ENCODE measurements at places on chromosomes 5 and 9. TPM values are rescaled to one million over a fixed set of nuclear protein-coding genes. Genes with fewer than 3 reads are reported as not detected.

DNA sequence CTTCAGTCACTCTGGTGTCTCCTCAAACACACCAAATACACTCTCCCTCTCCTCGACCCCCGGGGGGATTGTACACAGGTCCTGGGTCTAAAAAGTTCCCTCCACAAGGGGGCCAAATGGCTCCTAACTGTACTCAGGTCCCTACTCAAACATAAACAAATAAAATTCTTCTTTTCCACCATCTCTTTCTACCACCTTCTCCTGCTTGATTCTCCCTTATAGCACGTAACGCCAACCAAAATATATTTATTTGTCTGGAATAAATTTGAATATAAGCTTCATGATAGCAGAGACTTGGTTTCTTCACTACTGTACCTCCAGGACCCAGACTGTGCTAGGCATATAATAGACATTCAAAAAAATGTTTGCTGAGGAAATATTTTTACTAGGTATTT is 21.4 kb downstream of the ZNF608 start:
- H3K27ac ChIP-seq, result no peak overlapping the region
- DNase-seq, result no peak
- peaks cover 2% of the 10 kb centered on the region for H3K36me3 ChIP-seq
- no peak overlapping the region for H3K4me3 ChIP-seq
- peaks cover 41% of the 10 kb centered on the region for H3K4me1 ChIP-seq

- peaks cover 5% of the 10 kb centered on the region for H3K27me3 ChIP-seq
- H3K4me3 ChIP-seq, result no peak overlapping the region
- H3K36me3 ChIP-seq, result no peaks in the 10 kb centered on the region
- H3K27ac ChIP-seq, result no peak overlapping the region
Measured at GRCh38 chr5:120769312-120769872, 305.3 kb downstream of the PRR16 start.

DNA sequence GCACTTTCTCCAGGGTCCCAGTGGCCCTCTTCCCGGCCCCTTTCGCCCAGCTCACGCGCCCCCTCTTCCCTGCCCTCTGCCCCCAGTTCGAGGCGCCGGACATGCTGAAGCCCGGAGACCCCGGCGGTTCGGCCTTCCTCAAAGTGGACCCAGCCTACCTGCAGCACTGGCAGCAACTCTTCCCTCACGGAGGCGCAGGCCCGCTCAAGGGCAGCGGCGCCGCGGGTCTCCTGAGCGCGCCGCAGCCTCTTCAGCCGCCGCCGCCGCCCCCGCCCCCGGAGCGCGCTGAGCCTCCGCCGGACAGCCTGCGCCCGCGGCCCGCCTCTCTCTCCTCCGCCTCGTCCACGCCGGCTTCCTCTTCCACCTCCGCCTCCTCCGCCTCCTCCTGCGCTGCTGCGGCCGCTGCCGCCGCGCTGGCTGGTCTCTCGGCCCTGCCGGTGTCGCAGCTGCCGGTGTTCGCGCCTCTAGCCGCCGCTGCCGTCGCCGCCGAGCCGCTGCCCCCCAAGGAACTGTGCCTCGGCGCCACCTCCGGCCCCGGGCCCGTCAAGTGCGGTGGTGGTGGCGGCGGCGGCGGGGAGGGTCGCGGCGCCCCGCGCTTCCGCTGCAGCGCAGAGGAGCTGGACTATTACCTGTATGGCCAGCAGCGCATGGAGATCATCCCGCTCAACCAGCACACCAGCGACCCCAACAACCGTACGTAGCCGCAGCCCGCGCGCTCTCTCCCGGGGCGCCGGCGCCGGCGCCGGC is 1.0 kb downstream of the PRDM6 start:
- peak overlapping the region; percentile 73 for H3K4me3 ChIP-seq
- DNase-seq, result no peak
- no peak overlapping the region for H3K27ac ChIP-seq
- peaks cover 2% of the 10 kb centered on the region for H3K36me3 ChIP-seq

The MARCOL gene
- not detected for total RNA-seq

GRCh38 chr9:87428659-87429058 is 69.0 kb upstream of the DAPK1 start:
- no peak for DNase-seq
- no peak overlapping the region for H3K27ac ChIP-seq
- no peak overlapping the region for H3K4me3 ChIP-seq
- H3K36me3 ChIP-seq, result peaks cover 3% of the 10 kb centered on the region
- no peaks in the 10 kb centered on the region for H3K27me3 ChIP-seq

DNA sequence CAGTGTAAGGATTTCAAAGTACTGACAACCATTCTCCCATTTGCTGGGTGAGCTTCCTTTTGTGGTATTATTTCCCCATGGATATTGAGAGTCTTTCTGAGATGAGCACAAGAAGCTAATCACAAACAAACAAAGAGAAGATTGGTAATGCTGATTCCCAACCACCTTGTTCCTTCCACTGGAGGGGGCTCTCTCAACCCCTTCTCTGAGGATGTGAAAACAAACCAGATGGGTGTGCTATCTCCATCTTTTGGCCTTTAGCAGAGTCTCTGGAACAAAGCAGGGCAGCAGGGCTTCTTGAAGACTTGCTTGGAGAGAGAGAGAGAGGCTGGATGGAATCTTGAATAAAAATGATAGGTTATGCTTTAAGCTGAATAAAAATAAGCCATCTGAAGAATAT is 576.7 kb upstream of the ZNF462 start:
- no peak for DNase-seq
- H3K4me3 ChIP-seq, result no peak overlapping the region
- no peaks in the 10 kb centered on the region for H3K36me3 ChIP-seq
- no peaks in the 10 kb centered on the region for H3K27me3 ChIP-seq

The TMEM252 gene
- not detected for total RNA-seq

DNA sequence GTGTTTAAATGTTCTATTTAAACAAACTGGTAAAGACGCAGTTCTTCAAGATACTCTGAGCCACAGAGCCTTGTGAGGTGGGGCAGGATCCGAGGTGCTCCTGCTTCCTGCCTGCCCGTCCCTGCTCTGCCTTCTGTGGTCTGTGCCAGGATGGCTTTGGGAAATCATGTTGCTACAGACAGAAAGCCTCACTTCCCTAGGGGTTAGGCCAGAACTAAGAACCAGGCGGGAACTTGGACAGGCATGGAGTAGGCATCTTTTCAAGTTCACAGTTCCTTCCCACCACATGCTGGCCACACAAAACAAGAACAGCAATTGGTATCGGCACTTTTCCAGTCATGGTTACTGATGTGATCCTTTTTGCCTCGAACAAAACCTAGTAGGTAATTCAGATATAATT is 67.7 kb upstream of the SPOCK1 start:
- DNase-seq, result no peak
- H3K27ac ChIP-seq, result peak overlapping the region; percentile 86
- no peaks in the 10 kb centered on the region for H3K36me3 ChIP-seq
- H3K4me3 ChIP-seq, result no peak overlapping the region

DNA sequence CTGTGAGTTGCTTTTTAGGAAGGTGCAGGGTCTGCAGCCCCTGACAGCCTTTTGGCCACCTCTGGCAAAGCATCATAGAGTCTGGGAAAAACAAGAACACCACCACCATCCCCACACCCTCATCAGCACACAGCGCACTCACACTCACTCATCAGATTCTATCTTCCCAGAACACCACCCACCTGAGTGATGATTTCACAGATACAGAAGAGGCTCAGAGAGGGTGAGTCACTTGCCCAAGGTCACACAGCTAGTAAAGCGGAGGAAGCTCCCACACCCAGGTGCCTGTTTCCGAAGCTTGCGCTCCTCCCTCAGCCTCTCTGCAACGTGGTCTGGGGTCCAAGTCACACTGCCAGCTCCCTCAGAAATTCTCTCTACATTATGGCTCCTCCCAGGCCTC is 41.8 kb upstream of the HRH2 start:
- DNase-seq, result no peak
- H3K4me3 ChIP-seq, result no peak overlapping the region
- no peak overlapping the region for H3K27ac ChIP-seq
- H3K27me3 ChIP-seq, result peaks cover 15% of the 10 kb centered on the region
- no peaks in the 10 kb centered on the region for H3K4me1 ChIP-seq
- H3K36me3 ChIP-seq, result no peaks in the 10 kb centered on the region

The TEX48 gene
- total RNA-seq, result not detected

DNA sequence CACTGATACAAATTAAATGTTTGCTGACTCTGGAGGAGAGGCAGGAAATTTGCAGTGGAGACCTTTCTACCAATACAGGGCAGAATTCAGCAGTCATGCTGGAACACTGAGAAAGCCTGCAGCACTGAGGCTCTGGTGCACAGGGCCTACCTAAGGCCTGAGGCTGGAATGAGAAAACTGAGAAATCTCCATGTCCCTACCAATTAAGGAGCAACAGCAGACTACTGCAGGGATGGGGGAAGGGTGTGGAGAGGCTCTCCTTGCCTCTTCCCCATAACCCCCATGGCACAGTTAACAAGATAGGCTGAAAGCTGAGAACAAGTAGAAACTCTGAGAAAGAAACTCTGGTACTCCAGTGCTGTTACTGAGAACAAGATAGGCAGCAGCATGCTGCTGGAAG is 10.5 kb downstream of the FBXO4 start:
- H3K27me3 ChIP-seq, result no peaks in the 10 kb centered on the region
- no peak overlapping the region for H3K4me3 ChIP-seq
- peaks cover 20% of the 10 kb centered on the region for H3K36me3 ChIP-seq
- H3K4me1 ChIP-seq, result peaks cover 2% of the 10 kb centered on the region

DNA sequence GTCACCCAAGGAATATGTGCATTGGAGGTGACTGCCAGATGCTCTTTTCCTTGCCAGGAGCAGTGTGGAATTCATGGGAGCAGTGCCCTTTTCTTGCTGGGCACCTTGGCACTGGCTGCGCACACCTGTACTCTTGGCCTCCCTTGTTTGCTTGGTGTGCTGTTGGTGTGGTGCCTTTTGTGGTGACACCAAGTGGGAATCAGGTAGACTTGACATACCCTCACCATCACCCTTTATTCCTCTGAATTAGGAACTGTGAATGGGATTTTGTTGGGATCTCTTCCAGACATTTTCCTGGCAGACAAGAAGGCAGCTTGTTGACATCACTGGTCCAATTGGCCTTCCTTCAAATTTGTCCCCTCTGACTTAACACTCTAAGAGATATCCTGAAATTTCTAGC is 82.3 kb downstream of the RAI14 start:
- H3K4me1 ChIP-seq, result peaks cover 82% of the 10 kb centered on the region
- no peak for DNase-seq
- peaks cover 6% of the 10 kb centered on the region for H3K36me3 ChIP-seq
- H3K4me3 ChIP-seq, result no peak overlapping the region
- peak overlapping the region; percentile 71 for H3K27ac ChIP-seq

DNA sequence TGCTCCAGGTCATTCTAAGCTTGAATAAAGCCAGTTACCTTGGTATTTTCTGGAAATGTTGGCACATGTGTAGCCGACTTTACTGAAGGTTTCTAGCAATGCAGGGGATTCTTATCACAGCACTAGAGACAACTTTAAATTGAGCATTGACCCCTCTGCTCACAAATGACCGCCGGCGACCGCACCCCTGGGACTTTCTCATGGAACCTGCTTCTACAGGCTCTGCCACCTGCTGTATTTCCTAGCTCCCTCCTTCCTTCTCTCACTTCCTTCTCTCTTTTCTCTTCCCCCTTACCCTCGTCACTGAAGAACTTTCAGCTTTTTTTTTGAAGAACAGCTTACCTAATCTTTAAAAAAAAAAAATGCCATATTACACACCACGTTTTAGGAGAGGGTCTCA is 30.9 kb upstream of the DAB2 start:
- no peak overlapping the region for H3K4me3 ChIP-seq
- H3K27me3 ChIP-seq, result no peaks in the 10 kb centered on the region
- no peaks in the 10 kb centered on the region for H3K36me3 ChIP-seq
- H3K4me1 ChIP-seq, result peaks cover 21% of the 10 kb centered on the region

DNA sequence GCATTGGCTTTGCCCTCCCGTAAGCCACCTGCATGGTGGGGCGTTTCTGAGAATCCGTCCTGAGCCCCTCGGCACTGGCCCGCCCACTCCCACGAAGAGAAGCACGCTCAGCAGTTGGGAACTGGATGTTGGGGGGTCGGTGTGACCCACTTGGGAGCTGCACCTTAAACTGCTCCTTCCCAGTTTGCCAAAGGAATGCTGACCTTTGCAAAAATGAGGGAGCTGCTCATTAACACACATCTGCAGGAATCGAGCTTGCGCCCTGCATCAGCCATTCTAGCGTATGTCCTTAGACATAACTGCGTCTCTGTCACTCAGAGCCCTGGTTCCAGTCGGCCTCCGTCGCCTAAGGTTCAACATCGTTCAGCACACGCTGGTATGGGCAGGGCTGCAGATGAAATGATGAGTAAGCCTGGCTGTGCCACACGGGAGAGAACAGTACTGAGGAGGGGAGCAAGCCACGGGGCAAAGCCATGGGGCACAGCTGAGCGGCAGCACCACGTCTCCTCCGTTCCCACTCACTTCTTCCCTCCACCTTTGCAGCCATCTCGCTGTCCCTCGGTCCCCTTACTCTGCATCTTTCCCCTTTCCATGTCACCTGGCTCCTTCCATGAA is 28.8 kb upstream of the NCS1 start:
- no peak overlapping the region for H3K4me3 ChIP-seq
- DNase-seq, result no peak
- peaks cover 26% of the 10 kb centered on the region for H3K4me1 ChIP-seq
- no peaks in the 10 kb centered on the region for H3K36me3 ChIP-seq
- H3K27me3 ChIP-seq, result no peaks in the 10 kb centered on the region

DNA sequence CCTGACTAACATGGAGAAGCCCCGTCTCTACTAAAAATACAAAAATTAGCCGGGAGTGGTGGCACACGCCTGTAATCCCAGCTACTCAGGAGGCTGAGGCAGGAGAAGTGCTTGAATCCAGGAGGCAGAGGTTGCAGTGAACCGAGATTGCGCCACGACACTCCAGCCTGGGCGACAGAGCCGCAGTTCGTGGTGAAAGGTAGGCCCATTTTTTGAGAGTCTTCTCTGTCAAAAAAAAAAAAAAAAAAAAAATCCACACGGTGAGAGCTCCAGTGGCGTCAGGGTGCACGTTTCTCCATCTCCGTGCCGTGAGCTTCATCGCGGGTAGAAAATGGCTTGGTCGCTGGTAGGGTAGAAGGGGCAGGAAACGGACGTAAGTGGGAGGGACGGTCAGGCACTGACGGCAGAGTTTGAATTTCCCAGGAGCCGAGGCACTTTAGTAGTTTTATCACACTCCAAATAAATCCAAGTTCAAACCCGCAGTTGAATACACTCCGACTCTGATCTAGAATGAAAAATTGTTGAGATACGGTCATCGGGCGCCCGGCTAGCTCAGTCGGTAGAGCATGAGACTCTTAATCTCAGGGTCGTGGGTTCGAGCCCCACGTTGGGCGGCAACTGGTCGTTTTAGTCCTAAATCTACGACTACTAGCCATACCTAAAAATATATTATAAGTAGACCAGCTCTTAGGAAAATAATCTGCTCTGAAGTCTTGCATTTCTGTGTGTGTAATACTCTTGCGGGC is 2.4 kb upstream of the TRIM7 start:
- peak overlapping the region; percentile 85 for H3K4me3 ChIP-seq
- DNase-seq, result no peak
- peak overlapping the region; percentile 94 for H3K27ac ChIP-seq
- H3K36me3 ChIP-seq, result no peaks in the 10 kb centered on the region
